Small intestine (tissue), 16 donors: ENCODE measurements at places on chromosomes 16 and 17.
A peak's percentile ranks its signal among the peaks of the same experiment; 100 is the strongest.

DNA sequence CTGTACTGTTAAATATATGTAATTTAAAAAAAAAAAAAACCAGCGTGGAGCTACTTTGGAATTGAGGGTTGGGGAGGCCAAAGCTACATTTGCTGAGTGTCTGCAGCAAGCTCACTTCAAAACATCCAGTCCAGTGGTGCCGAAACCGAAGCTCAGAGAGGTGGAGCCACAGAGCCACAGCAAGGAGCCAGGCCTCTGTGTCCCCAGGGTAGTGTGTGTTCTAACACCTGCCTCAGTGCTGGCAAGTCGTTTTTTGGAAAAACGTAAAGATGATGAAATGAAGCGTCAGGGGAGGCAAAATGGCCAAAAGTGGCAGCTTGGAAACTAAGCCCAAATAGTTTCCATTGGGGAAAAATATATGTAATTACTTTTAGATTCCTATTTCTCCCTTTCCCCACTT lies 36.1 kb upstream of the MRC2 start:
- no peak for DNase-seq

DNA sequence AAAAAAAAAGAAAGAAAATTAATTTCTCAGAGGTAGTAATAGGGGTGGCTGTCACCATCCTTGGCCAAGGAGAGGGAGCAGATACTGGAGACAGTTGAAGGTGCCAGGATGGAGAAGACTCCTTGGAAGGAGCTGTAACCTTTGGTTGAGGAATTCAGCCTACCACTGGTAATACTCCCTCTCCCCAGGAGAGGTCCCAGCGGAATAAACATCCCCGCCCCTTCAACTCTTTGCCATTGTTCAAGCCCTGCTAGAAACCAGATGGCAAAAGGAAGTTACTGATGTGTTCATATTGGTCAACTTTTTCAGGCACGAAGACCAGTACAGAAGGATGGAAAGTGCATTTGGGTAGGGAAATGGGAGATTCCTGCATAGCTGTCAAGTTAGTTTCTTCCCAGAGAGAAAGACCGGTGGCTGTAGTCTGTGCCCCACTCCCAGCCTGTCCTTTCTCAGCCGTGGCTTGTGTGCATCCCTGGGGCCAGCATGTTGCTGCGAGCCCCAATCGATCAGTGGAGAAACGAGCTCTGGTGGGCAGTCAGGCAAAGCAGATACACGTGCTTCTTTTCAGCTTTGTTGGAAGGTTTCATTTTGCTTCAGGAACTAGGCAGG lies 612.1 kb downstream of the MAF start:
- DNase-seq, result no peak

- no peak for DNase-seq
Observed at GRCh38 chr17:36506249-36506826, 19.9 kb downstream of the ZNHIT3 start.

GRCh38 chr17:53032861-53033271 lies 789.9 kb upstream of the KIF2B start:
- peak; percentile 59 for DNase-seq

DNA sequence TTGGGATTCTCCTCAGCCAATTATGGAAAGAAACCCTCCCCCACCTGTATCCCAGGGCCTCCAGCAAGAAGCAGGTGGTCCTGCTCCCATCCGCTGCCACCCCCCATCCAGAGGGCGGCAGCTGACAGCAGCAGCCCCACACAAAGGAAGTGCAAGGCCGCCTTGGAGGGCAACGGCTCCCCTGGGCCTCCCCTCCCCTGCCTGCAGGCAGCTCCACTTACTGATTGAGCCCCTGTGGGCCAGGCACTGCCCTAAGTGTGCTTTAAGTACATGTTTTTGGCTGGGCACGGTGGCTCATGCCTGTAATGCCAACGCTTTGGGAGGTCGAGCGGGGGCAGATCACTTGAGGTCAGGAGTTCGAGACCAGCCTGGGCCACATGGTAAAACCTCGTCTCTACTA lies 257.6 kb downstream of the PARN start:
- DNase-seq, result no peak

GRCh38 chr17:51901242-51901641 lies 257.3 kb downstream of the CA10 start:
- no peak for DNase-seq

DNA sequence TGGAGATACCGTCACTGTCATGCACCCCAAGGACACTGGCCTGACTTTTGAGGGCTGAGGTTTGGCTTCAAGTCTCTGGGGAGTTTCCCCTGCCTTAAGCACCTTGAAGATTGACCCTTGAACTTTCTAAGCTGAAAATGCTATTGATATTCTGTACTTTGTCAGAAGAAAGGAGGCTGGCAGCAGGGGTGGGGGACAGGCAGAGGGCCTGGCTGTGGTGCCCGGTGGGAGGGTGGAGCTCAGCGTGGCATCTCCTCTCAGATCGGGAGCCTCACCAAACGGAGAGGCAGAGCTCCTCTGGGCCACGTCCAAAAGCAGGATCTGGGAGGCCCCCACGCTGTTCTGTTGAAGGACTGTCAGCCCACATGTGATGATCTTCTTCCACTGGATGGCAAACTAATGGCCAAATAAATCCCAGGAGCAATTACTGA lies 305.2 kb upstream of the IRX3 start:
- no peak for DNase-seq

DNA sequence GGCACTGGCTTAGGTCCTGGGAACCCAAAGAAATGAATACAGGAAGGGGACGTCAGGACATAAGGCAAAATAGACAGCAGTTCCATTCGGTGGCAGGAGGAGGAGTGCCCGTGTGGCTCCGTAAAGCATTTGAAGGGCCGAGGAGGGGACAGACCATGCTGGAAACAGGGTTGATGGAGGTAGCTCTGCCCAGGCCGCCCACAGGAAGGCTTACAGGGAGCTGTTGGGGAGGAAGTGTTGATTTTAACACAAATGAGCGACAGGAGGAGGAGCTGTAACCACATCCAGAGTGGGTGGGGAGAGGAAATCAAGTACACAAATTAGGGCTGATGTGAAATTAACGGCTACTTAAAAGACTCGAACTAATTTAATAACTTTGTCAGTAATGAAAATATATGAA lies 54.6 kb downstream of the RBFOX3 start:
- no peak for DNase-seq

GRCh38 chr17:56262803-56263202 lies 109.5 kb downstream of the ANKFN1 start:
- DNase-seq, result no peak

DNA sequence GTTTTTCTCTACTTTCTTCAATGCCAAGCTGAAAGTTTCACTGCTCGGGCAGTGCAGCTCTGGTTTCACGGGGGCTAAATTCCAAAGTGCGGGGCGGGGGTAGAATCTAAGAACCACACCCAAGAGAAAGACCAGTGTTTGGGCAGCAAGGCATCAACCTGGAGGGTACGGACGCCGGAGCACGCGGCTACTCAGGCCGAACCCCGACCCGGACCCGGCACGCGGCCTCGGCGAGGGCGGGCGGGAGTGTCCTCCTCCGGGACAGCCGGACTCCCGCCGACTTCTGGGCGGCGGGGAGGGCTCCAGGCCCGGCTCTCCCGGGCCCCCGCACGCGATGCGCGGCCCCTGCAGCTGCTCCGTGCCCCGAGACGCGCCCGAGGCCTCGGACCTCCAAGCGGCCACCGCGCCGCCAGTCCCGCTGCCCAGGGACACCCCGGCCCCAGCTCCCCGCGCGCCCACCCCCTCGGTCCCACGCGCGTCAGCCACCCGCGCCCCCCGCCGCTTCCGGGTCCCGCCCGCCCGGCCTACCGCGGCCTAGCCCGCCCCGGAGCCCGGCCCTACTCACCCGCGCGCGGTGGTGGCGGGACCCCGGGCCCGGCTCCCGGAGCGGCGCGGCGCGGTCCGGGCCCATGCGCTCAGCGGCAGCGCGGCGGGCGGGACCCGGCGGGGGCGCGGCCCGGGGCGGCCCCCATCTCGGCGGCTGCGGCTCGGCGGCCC lies 561 bp downstream of the AXIN1 start:
- peak; percentile 76 for DNase-seq

DNA sequence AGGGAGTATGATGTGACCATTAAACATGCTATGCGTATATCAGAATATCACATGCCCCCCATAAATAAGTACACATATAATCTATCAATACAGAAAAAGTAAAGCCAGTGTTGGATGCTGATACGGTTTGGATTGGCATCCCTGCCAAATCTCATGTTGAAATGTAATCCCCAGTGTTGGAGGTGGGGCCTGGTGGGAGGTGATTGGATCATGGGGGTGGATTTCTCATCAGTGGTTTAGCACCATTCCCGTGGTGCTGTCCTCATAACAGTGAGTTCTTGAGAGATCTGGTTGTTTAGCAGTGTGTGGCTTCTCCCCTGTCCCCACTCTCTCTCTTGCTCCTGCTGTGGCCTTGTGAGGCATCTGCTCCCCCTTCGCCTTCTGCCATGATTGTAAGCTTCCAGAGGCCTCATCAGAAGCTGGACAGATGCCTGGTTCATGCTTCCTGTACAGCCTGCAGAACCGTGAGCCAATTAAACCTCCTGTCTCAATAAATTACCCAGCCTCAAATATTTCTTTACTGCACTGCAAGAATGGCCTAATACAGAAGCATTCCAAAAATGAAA lies 88.9 kb downstream of the AATF start:
- no peak for DNase-seq

- DNase-seq, result no peak
Observed at GRCh38 chr16:58906981-58907715, 173.0 kb upstream of the GOT2 start.

- no peak for DNase-seq
Observed at GRCh38 chr17:76452127-76452659, 759 bp downstream of the UBE2O start.

- DNase-seq, result no peak
Observed at GRCh38 chr16:31199430-31200041, 3.0 kb downstream of the PYCARD start.

DNA sequence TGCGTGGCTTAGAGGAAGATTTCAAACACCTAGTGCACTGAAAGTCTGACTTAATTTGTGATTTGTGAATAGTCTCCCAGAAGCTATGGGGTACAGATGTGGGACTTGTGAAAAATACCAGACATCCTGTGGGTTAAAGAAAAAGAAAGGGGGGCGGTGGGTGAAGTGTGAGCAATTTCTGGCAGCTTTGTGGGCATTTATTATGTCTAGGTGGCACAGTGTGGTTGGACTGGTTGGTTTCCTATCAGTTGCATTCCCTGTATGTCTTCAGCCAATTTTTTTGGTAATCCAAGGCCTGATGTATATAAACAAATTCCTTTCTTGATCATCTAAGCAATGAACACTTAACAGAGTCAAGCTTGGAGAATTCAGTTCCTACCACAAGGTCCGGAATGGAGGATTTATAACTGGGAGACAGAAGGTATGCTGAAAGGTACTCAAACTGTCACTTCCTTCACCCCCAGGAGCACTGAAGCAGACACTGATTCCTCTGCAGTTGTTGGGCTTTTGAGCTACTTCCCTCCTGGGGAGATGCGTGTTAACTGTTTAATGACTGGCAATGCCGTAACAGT lies 211.6 kb downstream of the WWOX start:
- no peak for DNase-seq

DNA sequence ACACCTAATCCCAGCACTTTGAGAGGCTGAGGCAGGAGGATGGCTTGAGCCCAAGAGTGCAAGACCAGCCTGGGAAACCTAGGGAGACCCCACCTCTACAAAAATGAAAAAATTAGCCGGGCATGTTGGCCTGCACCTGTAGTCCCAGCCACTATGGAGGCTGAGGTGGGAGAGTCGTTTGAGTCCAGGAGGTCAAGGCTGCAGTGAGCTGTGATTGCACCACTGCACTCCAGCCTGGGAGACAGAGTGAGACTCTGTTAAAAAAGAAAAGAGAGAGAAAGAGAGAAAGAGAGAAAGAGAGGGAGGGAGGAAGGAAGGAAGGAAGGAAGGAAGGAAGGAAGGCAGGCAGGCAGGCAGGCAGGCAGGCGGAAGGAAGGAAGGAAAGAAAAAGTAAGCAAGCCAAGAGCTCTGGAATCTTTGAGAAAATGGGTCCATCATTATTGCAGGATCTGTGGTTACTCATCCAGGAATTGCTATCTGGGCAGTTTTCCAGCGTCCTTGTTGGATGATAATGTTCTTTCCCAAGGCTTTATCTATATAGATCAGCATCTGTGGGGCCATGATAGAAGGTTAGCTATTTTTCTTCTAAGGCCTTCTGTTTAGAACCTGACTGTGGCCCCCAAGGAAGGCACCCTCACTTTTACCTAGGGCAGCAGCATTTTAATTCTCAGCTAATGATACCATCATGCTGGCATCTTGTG lies 533.2 kb upstream of the CDH5 start:
- DNase-seq, result no peak

DNA sequence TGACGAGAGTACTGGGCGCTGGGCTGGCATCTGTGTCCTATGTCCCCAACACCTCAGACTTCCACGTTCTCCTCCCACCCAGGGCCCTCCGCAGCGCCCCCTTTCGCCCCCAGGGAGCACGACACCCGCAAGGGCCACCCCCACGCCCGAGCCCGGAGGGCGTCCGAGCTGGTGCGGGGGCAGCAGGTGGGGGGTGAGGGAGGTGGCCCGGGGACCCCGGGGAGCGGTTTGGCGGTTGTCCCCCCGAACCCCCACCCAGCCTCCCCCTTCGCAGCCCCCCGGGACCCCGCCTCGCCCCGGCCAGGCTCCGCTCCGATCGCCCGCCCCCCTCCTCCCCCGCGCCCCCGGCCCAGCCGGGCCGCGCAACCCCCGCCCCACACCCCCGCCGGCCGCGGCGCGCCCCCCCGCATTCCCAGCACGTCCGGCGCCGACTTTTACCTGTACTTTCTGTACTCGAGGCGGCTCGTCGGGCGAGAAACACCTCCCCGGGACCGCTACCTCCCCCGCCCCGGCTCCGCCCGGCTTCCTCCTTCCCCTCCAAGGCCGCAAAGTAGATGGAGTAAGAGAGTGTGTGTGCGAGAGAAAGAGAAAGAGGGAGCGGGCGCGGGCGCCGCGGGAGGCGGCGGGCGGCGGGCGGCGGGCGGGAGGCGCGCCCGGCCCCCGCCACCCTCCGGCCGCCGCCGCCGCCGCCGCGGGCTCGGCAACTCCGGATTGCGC lies 901 bp downstream of the CDYL2 start:
- peak; percentile 52 for DNase-seq

DNA sequence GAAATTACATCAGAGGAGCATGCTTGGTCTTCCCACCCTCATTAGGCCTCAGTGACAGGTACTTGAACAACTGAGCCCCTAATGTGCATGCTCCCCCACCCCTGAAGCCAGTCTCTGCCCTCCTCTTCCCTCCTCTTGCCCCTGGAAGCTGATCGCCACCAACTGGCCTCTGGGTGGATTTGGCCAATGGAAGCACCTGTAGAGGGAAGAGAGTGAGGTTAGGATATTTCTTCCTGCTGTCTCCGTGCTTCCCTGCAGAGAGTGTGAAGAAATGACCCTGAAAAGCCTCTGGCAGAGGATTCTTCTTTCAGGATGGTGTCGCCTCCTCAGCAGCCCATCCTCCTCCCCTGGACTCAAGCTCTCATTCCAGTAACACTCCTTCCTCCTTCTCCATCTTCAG lies 5.9 kb upstream of the CBLN1 start:
- no peak for DNase-seq
